ENCODE measurements at places on chromosomes 3 and 15.

GRCh38 chr3:86175593-86176444 is 815.1 kb downstream of the VGLL3 start:
- DNase-seq = no peak

- DNase-seq = peak; percentile 69
Measured at GRCh38 chr3:53196575-53197407, 35.8 kb downstream of the PRKCD start.

GRCh38 chr3:13767896-13768295 is 112.0 kb downstream of the WNT7A start:
- no peak for DNase-seq

DNA sequence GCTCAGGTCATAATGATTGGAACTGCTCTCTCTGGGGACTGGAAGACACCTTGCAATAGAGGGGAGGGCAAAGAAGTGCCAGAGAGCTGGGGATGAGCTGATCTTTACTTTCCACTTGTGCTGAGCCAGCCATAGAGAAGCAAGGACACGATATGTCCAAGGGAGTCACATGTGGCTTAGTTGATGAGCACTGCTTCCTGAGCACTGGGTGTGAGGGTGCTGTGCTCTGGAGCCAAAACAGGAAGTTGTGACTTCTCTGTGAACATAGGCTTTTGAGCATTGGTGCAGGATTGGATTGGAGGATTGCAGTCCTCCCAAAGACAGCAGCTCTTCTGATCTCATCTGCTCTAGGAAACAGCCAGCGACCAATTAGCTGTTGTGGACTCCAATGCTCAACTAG is 6.7 kb downstream of the PARP14 start:
- no peak for DNase-seq

GRCh38 chr3:61595288-61595687 is 33.9 kb downstream of the PTPRG start:
- no peak for DNase-seq

DNA sequence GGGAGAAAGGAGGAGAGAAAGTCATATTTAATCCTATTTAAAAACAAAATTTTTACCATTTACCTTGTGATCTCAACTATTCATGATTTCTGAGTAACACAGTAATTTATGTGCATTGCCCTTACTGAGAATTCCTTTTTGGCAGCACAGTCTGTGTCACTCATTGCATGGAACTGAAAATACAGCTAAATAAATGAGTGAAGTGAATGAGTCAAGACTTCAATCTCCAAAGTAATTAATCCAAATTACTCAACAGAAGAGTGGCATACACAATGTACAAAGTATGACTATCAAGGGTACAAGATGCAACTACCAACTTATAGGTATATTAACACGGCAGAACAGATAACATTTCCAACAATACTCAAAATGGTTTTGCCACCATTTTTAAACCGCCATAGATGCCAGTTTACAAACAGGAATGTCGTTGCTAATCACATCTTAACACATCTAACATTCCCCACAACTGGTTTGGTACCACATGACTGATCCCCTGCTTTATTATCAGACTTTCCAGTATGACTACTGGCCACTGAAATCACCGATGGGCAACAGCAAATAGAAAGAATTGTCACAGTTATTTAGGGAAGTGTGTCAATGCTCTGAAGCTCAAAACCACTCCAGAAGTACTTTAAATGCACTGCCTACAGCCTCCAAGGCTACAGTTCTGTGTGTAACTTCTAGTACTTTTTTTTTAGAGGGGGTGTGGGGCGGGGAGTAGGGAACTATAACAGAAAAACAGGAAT is 410.4 kb downstream of the SHQ1 start:
- DNase-seq = peak; percentile 83

DNA sequence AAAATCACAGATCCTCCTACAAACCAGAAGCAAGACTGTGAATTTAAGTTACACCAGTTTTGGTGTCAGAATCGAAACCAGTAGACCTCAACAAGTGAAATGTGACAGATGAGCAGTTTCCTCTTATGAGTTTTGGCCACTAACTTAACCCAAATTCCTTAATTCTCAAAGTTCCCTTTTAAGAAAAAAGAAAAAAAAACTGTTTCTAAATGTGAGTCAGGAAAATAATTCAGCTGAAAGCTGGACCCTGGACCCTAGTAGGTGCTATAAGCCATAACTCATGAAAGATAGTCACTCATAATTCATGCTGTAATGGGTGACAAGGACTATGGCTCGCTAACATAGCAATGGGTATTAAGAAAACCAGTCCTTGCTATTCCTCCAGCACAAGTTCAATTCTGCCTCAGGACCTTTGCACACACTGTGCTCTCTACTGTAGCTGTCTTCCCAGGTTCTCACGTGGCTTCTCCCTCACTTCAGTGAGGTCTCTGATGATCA is 9.0 kb upstream of the THRB start:
- no peak for DNase-seq

DNA sequence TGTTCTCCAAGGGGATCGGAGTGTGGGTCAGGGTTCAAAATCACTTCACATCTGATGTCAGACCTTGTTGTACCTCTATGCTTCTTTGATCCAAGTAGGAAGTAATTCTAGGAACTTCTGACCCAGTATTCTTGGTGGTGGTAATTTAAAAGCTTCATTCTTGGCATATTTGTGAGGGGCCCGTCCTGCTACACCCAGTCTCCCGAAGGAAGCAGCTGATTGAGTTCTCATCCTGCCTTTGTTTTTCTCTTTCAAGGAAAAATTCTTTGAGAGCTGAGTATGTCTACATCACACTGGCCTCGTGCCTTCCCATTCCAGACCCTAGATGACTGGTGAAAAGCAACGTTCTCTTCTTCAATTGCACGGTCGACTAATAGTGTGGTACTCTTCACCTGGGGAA is 234.4 kb upstream of the TPRG1 start:
- no peak for DNase-seq

DNA sequence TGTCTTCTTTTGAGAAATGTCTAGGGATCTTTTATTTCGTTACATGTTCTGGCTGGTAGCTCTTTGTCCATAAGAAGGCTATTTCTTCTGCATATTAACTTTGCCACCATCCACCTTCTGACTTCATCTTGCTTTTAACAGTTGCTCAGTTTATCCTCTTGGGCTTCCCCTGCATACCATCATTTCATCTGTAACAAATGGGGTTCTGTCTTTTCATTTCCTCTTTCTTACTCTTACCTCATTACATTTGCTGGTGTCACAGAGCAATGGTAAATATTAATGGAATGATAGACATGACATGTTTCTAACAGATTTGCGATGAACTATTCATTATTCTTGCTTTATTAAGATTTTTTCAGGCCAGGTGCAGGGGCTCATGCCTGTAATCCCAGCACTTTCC is 62.4 kb downstream of the GASK1A start:
- no peak for DNase-seq

DNA sequence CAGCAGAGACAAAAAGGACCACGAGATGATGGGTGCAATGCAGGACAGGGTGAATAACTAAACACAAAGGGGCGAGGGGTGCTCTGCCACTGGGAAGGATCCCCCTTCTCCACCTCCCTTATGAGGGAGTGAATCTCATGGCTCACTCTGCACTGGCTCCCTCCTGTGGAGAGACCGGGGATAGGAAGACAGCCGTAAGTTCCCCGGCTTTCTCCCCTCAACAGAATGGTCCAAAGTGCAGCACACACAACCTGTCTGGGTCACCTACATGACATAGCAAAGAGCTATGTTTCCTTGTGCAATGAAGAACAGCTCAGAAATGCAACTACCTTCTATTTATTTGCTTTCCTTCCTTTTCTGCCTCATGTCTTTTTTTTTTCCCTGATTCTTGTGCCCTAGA is 7.8 kb upstream of the ACSBG1 start:
- peak; percentile 67 for DNase-seq

- no peak for DNase-seq
Measured at GRCh38 chr3:169891886-169892285, 19.5 kb upstream of the SAMD7 start.

DNA sequence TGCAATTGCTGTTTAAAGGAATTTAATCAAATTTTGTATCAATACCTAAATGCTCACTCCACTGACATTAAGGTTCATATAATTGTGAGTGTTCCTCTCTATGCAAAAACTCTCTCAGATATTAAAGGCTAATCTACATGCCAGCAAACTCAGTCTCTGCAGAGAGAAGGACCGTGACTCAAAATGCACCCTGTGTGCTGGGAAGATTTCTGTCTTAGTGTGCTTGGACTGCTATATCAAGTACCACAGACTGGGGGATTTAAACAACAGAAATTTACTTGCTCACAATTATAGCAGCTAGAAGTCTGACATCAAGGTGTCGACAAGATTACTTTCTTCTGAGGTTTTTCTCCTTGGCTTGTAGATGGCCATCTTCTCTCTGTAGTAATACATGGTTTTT is 18.6 kb upstream of the PFN2 start:
- DNase-seq = no peak

- no peak for DNase-seq
Measured at GRCh38 chr3:55461896-55462295, 25.2 kb downstream of the WNT5A start.

DNA sequence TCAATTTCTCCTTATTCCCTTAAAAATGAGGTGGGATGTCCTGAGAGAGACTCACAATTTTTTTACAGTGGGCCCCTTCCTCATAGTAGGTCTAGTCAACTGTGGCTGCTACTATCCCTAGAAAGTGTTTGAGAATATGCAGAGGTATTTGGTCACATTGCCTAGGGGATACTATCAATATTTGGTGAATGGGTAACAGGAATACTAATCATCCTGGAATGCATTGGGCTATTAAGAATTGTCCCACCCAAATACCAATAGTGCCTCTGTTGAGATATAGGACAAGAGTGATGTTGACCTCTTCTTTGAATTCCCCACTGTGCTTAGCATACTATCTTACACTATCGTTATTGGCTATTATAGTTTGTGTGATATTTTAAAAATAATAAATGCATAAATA is 389.4 kb downstream of the DIPK2A start:
- DNase-seq = no peak

GRCh38 chr3:134743006-134743405 is 52.1 kb upstream of the EPHB1 start:
- DNase-seq = no peak

- DNase-seq = no peak
Measured at GRCh38 chr3:5092018-5092417, 30.1 kb upstream of the ARL8B start.

- DNase-seq = no peak
Measured at GRCh38 chr3:161540594-161540993, 44.0 kb downstream of the OTOL1 start.

GRCh38 chr3:9439331-9439730 is 41.9 kb downstream of the SETD5 start:
- DNase-seq = no peak

DNA sequence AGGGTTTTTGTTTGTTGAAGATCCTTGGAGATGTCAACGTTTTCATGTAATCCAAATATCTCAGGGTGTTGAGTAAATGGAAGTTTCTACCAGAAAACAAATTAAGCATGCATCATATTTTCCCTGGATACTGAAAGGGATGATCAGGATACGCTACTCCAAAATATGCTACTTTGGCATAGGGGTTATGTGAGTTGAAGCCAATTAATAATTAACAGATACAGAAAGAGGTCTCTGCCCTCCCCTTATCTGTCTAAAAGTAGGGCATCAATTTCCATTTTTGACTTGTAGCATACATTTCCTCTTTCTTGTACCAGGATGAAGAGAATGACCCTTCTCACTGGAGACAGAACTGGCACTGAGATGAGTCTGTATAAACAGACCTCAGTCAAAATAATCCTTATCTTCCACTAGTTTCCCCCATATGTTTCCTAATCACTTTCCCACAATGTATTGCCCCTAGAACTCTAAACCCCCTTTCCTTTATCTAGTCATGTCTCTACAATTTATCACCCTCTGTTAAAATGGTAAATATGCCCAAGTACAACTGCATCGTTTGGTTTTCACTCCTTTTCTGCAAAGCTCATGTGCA is 17.4 kb upstream of the ASB14 start:
- DNase-seq = peak; percentile 12

DNA sequence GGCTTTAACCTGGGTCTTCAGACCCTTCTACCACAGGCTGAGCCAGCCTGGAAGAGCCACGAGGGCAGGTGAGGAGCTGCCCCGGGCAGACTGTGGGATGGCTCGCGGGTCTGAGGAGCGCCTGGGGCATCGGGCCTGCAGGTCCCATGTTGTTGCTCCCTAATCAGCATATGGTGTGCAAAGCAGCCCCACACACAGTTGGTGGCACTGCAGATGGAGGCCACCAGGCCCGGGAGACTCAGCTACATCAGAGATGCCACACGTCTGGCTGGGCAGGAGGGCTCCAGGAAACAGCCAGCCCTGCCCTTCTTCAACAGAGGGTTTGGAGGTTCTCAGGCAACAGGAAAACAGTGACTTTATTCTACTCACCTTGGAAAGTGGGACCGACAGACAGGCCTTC is 63.9 kb downstream of the XXYLT1 start:
- no peak for DNase-seq

DNA sequence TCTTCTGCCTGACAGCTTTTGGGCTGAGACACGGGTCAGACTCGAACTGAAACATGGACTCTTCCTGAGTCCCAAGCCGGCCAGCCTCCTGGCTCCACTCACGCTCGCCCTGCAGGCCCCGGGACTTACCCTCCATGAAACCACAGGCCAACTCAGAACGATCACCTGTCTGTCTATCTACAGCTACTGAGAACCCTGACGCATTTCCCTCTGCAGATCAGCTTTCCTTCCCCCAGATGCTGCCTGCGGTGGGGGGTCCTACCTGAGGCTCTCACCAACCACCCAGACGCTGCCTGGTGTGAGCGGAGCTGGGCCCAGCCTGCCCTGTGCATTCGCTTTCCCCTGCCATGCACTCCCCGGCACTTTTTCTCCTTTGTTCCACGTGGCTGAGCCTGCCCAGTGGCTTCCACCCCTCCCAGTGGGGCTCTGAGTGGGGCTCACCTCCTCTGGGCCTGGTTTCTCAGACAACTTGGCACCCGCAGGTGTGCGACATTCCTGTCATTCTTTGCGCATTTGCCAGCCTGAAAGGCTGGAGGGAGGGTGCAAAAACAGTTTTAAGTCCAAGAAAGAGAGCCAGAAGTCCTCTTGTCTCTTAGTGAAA is 60.2 kb downstream of the PLXNA1 start:
- no peak for DNase-seq

DNA sequence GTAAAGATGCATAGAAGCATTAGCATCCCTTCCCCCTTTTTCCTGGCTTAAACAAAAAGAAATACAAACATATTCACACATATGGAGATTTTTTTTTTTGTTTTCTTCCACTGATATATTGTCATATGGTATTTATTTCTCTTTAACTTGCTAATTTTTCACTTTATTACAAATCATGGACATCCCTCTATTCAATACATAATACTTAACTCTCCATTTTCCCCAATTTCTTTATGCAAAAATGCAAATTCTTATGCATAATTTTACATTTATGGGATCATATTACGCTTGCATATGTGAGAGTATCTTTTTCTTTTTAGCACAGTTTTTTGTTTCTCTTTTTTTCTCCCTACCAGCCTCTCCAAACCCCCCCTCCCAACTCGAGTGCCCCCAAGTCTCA is 48.8 kb downstream of the CCR3 start:
- no peak for DNase-seq

DNA sequence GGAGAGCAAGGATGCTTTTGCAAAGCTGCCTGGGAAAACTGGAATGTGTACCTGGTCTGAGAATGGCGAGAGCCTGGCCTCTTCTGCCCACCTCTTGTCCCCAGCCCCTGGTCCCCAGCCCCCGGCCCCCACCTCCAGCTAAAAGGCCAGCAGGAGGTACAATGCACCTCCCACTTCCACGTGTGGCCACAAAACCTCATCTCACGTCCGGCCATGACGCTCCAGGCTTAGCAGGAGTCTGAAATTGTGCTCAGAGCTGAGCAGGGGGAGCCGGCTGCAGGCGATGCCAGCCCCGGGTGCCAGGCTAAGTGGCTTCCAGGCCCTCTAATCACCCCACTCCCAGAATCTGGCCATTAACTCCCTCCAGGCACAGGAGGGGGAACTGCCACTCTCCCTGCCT is 83.1 kb upstream of the PRR20G start:
- DNase-seq = no peak
